ENCODE measurements at places on chromosomes 5 and 9.

GRCh38 chr5:139636975-139637408 lies 11.2 kb upstream of the CXXC5 start:
- DNase-seq = peak; percentile 62

GRCh38 chr5:143757116-143757515 lies 54.8 kb upstream of the HMHB1 start:
- no peak for DNase-seq

- no peak for DNase-seq
Observed at GRCh38 chr5:165622864-165623536, 2117.6 kb downstream of the MAT2B start.

DNA sequence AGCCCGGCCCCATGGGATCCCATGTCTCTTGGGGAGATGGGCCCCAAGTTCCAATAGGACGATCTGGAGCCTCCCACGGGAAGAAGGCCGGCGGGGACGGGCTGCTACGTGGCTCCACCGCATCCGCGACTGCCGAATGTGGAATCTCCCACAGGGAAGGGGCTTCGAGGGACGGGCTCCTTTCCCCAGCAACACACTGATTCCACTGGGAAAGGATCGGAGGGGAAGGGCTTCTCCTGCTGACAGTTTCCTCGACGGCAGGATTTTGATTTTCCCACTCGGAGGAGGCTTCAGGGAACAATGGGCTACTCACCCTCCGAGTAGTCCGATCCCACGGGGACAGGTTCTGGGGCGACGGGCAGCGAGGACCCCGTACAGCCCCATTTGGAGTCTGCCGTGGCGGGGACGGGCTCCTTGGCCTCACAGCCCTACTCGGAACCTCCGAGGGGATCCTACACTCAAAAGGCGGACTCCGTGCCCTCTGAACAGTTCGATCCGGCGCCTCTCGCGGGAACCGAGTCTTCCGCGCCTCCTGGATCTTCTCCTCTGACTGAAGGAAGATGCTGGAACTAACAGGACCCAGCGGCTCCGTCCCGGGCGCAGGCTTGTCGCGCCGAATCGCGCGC lies 1.3 kb downstream of the PROB1 start:
- no peak for DNase-seq

- DNase-seq = no peak
Observed at GRCh38 chr5:137217599-137218200, 281.4 kb downstream of the SPOCK1 start.

DNA sequence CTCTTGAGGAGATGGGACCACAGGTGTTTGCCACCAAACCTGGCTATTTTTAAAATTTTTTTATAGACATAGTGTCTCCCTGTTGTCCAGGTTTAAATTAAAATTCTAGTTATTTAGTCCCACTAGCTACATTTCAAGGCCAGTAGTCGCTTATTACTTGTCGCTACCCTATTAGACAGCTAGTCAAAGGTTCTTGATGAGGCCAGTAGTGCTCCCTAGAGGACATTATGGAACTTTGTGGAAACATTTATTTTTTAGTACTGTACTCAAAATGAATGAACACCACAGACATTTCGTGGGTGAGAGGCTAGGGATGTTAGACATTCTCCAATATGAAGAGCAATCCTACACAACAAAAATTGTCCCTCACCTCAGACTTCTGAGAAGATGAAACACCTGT lies 14.4 kb upstream of the GRXCR2 start:
- DNase-seq = no peak

DNA sequence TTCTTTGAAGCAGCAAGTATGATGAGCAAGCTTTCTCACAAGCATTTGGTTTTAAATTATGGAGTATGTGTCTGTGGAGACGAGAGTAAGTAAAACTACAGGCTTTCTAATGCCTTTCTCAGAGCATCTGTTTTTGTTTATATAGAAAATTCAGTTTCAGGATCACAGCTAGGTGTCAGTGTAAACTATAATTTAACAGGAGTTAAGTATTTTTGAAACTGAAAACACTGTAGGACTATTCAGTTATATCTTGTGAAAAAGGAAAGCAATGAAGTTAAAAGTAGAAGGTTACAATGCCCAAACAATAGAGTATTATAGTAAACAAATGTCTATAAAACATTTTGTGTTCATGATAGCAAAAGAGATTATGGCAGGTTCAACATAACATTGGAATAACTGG lies 88.6 kb downstream of the JAK2 start:
- no peak for DNase-seq

- peak; percentile 48 for DNase-seq
Observed at GRCh38 chr5:1522601-1523479, 920 bp downstream of the LPCAT1 start.

GRCh38 chr5:10157085-10157669 lies 92.5 kb downstream of the ATPSCKMT start:
- no peak for DNase-seq

- no peak for DNase-seq
Observed at GRCh38 chr5:100900142-100900795, 2.8 kb downstream of the ST8SIA4 start.

DNA sequence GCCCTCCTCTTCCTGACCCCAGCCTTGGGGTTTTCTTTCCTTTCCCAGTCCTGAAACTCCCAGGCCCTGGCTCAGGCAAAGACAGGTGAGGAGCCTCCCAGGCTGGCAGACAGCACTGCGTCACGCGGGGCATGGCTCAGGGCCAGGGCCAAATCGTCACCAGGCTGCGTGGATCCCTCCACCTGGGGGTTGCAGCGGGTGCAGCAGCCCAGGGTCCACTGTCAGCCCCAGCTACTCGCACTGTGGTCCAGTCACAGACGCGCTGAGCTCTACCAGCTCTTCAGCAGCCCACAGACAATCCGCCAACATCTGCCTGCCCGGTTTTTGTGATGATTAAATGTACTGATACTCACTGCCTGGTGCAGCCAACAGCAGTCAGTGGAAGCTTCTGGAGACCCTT lies 12.1 kb downstream of the FAM78A start:
- no peak for DNase-seq

- DNase-seq = no peak
Observed at GRCh38 chr5:30042677-30043076, 1150.8 kb upstream of the CDH6 start.

GRCh38 chr9:4769321-4770080 lies 23.2 kb upstream of the RCL1 start:
- DNase-seq = peak; percentile 33

- DNase-seq = no peak
Observed at GRCh38 chr9:105248691-105249090, 4.2 kb downstream of the SLC44A1 start.

DNA sequence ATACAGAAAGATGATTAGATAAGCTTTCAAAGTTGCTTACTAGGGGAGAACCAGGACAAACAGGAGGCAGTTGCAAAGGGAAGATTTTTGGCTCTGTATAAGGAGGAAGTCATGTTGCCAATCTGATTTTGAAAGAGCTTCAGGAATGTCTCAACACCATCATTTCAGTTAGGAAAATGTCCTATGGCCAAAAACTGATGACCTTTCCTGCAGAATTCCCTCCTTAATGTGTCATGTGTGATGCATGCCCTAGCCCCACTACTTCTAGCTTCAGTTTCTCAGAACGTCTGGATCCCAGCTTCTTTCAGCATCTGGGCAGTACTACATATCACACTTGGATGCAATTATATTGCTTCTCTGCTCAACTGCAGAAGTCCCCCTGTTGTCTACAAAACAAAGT lies 211.5 kb upstream of the NREP start:
- no peak for DNase-seq

DNA sequence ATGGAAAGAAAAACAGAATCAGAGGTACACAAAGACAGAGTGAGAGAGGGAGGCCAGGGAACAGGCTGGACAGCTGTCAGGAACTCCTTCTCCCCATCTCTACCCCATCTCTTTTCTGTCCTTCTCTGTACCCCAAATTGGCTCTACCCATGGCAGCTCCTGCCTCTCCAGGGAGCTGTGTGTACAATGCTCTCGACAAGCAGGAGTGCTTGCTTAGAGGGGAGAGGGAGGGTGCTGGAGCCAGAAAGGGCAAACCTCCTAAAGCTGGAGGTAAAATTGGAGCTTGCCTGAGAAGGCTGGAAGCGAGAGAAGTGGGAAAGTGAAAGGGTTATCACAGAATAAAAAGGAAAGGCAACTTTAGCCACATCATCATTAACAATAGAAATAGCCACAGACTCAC lies 6.4 kb downstream of the TPM2 start:
- DNase-seq = no peak

GRCh38 chr5:132746954-132747615 lies at the start of gene CCNI2:
CCNI2 (plus strand) TSS chr5:132747426; CDS start chr5:132747496, 70 bp downstream.
- peak; percentile 73 for DNase-seq

DNA sequence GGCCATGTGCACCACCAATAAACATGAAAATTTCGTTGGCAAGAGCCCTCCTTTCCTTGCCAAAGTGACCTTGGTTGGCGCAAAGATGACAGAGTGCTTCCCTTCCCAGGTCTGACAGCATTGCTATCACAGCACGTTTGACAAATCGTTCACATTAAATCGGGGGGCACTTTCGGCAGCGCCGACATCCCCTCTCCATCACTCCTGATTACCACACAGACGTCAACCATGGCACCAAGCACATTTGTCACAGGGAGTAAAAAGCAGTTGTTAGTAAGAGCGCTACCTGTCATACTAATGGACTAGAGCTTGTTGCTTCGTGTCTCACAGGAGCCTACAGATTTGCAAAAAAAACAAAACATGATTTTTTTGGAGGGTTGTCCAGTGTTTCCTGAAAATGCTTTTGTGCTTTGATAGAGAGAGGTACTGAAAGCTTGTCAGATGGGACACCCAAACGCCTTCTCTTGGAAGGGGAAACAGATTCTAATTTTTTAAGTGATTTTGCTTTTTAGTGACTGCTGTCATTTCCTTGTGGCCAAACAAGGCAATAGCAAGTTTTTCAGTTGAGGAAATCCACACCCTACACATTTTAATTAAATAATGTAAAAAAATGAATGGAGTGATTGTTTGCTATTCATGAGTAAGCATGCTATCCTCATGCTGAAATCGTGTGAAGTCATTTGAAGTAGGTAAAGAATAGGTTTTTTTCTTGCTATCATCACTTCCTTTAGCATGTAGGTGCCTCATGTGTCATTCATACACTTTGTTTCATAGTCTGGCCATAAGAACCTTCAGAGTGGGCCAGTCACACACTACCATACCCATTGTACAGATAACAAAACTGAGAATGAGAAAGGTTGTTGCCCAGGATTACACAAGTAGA lies 682.8 kb upstream of the WWC1 start:
- no peak for DNase-seq

GRCh38 chr9:79570448-79571308 lies 1.1 kb upstream of the TLE4 start:
- peak; percentile 64 for DNase-seq

GRCh38 chr5:22111320-22111719 lies 741.8 kb downstream of the CDH12 start:
- DNase-seq = no peak

DNA sequence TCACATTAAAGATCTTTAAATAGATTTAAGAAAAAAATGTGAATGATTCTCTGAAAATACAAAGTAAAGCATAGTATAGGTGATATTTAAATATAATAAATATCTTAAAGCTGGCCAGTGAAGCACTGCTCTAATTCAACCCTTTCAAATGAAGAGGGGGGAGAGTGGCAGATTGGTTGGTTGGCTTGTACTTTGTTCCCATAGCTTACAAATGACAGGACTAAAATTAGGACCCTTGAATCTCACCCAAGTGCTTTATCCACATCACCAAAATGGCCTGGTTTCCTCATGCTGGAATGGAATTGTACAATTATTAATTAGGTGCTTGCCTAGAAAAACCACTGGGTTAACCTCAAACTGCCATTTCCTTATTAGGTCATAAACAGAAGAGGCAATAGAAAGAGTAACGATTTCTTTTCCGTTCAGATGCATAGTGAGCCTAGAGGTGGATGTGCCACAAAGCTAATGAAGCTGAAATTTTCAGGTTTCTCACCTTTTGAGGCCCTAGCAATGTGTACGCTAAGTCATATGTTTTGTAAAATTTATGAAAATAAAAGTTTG lies 354.5 kb upstream of the CDH6 start:
- DNase-seq = no peak

DNA sequence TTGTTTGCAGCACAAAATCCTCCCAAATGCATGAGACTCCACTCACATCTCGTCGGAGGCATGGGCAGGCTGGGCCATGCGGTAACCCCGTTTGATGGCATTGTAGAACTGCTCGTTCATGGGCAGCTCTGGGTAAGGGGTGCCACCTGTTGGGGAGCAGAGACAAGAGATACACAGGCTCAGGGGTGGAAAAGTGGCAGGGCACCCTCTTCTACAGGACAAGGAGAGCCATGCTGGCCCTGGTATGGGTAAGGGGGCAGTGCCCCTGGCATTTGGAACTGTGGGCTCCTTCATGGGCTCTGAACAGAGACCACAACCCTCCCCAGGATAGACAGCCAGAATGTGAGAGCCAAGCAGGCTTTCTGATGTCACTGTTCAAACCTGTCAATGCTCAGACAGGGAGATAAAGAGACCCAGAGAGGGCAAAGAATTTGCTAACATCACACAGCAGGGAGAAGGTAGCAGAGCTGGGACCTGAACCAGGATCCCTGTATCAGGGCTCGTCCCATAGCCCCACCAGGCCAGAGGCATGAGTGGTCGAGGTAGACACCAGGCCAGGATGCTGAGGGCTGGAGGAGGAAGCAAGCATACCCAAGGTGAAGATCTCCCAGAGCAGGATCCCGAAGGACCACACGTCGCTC lies 33.2 kb upstream of the CSF1R start:
- no peak for DNase-seq

DNA sequence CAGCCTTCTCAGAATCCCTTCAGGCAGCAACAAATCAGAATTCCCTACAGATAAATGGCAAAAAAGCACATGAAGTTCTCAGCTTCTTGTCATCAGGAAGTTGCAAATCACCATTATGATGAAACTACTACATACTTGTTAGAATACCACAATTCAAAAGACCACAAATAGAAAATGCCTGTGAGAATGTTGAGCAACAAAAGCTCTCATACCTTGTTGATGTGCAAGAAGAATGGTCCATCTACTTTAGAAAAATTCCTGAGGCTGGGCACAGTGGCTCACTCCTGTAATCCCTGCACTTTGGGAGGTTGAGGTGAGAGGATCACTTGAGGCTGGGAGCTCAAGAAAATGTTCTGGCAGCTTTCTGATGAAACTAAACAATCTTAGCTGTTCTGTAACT lies 278.1 kb downstream of the ICE1 start:
- DNase-seq = no peak

DNA sequence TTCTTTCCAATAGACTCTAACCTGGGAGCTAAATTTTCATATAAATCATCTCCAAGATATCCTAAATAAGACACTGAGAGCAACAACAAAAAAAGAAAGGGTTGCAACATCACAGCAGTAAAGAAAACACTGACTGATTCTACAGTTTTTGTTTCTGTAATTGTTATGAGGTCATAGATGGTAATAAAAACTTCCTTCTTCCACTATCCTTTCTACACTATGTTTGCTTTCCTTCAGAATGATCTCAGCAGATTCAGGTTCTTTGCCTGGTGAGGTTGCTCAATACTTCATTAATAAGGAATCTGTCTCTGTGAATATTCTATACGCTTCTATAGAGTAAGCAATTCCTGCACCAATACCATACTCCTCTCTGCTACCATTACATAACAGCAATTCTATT lies 835.6 kb upstream of the GRAMD2B start:
- DNase-seq = no peak

Data from activated T-cell treated with anti-CD3 and anti-CD28 coated beads, Interleukin-2, amount 50 U/mL, for 48 hours (primary cell).